Osteoblast (primary cell): ENCODE measurements at places on chromosomes 7 and 10. TPM values are rescaled to one million over a fixed set of nuclear protein-coding genes. Genes with fewer than 3 reads are reported as not detected.
A peak's percentile ranks its signal among the peaks of the same experiment; 100 is the strongest.

The AKR1E2 gene
- total RNA-seq = 15.6 and 17.7 TPM in 2 replicates

DNA sequence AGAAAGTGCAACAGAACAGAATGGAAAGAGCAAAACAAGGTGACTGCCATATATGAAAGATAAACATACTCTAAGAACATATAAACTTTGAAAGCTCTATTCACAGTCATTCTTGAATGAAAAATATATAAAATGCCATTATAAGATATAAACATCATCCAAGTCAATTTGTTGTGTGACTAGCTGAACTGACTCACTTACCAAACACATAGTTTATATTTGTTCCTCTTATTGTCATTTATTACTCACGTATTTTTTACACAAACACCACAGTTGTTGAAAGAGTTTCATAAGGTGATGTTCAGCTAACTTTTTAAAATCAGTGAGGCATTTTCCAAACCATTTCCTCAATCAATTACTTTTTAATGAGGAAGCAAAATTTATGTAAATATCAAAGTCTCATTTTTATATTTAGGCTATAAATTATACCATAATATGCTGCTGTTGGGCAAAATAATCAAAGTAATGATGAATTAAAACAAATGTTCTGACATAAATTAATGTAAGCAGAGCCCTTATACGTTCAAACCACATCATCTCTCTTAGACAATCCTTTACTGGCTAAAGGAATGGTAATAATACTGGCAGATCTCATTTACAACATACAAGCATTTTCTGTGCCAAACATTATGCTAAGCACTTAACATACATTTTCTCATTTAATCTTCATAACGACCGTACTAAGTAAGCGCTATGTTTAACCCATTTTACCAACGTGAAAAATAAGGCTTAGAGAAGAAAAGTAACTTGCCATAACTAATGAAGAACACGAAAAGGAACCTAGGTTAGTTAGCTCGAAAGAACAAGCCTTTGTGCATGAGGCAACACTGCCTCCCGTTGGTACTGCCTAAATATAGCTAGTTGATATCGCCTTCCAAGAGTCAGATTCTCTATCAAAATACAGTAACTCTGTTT, 7.3 kb downstream of the LRRN3 start:
- no peak for DNase-seq

DNA sequence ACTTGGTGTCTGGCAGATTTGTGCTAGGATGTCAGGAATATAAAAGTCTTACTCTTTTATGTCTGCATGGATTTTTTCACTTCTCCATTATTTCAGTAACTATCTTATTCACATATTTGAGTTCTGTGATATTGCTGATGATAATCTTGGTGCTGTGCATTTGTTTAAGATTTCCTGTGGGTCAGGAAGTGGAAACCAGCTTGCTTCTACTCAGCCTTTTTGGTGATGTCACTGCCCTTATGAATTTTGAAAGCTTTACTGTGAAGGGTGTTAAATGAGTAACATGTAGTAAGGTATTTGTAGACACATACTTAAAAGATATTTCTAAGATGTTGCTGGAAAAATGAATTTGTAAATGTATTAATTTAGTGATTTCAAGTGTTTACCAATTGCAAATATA, 69.5 kb upstream of the VOPP1 start:
- DNase-seq = no peak

GRCh38 chr10:114839901-114840300, 18.3 kb downstream of the FHIP2A start:
- DNase-seq = no peak

The PAPOLB gene
- total RNA-seq = under 0.01 and 0.36 TPM in 2 replicates

- peak; percentile 78 for DNase-seq
Observed at GRCh38 chr10:22433875-22434274, 88.6 kb downstream of the SPAG6 start.

GRCh38 chr10:27041196-27041595, 59.1 kb downstream of the ANKRD26 start:
- no peak for DNase-seq

GRCh38 chr10:113585949-113586348, 33.1 kb downstream of the HABP2 start:
- no peak for DNase-seq

DNA sequence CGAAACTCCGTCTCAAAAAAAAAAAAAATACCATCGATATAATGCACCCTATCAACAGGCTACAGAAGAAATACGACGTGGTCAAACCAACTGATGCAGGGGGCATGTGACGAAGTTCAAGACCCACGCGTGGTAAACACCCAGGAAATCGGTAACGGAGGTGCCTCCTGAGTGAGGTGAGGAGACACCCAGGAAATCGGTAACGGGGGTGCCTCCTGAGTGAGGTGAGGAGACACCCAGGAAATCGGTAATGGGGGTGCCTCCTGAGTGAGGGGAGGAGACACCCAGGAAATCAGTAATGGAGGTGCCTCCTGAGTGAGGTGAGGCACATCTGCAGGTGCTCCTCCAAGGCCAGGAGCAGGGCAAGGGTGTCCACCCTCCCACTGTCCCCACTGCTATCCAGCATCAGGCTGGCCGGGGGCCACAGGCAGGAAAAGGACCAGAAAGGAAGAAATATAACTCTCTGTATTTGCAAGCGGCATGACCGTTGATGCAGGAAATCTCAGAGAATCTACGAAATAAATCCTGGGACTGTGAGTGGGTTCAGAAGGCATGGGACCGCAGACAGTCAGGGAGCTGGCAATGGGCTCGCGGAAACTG, 10.7 kb upstream of the GPR146 start:
- DNase-seq = no peak

GRCh38 chr10:88064608-88065382, 201.4 kb downstream of the PTEN start:
- no peak for DNase-seq

- DNase-seq = peak; percentile 98
Observed at GRCh38 chr10:119441151-119441821, 101.2 kb downstream of the RGS10 start.

The FGL2 gene
- total RNA-seq = under 0.01 TPM in 2 replicates

DNA sequence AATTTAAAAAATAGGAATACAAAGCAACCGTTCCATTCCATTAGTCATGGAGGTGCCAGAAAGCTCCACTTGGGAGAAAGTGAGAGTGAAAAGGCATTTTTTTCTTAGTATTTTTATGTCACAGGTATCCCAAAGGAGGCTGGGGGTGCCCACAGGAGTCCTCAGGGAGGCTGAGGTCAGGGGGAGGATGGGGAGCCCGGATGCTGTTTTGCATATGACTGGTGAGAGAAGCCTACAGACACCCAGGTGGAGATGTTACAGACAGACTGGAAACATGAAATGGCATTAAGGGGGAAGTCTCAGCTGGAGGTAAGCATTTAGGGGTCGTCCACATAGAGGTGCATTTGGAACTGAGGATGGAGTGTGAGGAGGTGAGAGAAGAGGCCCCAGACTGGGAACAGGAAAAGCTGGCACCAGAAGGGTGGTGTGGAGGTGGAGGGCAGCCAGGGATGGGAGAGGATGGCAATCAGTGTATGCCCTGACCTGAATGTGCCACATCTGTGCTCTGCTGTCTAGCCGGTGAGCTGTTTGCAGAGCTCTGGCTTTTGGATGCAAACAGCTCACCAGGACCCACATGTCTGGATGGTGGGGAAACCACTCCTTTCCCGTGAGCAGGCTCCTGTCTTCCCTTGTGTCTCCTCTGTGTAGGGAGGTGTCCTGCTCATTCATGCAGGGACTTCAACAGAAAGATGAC, 101.1 kb downstream of the RAMP3 start:
- DNase-seq = peak; percentile 69

DNA sequence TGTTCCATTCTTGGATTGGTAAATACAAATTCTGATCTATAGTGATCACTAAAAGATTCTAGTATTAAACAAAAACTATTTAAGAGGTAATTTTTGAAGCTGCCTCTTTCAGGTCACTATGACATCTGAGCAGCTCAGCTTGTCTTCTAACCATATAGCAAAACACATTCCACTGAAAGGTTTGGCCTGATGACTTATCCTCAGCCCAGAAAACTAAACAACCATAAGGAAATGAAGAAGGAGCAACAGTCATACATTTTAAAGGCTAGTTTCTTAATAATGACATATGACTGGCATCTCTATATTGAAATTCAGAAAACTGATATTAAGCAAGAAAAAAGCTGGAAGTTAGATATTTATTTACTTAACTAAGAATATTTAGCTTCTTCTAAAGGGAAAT, 24.6 kb downstream of the NT5C2 start:
- DNase-seq = peak; percentile 79

DNA sequence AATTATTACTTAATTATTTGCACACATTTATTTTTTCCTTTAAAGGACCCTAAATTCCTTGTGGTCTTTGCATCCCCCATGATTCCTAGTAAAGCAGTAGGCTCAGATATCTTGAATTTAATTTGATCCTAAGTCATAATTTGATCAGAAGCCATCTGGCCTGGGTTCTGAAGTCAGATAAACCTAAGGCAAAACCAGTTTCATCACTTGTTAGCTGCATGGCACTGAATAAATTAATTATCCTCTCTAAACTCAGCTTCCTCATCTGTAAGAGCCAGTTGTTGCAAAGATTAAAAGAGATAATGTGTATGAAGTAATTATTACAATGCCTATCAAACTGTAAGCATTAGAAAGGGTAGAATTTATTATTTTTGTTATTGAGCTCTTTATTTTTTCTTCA, 293.1 kb downstream of the GRM8 start:
- DNase-seq = no peak

DNA sequence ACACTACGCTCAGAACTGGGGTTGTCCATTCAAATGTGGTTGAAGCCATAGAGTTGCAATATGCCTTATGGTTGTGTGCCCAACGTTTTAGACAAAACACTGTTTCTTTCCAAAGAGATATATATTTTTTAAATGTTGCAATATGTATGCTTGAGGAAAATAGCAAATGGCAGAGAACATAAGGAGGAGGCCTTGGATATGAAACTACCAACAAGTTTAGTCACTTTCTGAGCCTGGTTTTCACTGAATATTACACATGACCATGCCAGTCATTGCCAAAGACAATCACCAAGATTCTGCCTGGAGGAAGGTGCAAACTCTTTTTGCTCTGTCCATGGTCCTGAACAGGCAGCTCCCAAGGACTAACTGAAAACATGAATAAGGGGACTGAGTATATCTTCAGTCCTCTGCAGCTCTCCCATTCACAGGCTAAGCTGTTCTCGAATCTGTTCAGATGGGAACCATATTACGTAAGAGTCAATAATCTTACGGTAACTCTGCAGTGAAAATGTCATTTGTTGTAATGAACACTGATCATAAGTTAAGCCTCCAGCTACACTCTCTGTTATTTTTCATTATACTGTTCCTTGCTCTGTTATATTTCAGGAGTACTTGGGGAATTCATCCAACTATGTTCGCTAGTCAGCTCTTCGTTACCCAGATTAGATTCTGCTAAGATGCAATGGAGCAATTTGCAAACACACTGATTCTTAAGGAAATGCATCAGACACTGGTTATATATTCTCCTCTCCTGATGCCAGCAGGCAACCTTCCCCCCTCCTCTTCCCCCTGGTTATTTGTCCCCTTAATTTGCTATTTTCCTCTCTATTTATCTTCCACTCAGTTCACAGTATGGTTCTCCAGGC, 90.7 kb upstream of the C1QL3 start:
- DNase-seq = no peak

The DMBT1 gene
- total RNA-seq = under 0.01 and 0.29 TPM in 2 replicates

DNA sequence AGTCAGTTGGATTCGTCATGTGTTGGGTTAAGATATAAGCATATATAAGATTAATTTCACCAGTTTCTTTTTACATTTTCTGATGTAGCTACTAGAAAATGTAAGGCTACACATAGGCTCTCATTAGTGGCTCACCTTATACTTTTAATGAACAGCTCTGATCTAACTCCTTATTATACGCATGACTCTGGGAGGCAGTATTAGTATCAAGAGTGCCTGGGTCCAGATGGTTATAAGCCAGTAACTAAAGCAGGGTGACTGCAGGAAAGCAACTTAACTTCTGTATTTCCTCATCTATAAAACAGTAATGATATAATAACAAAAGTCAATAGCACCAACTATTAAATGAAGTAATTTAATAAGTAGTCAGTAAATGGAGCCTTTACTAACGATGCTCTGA, 1.4 kb upstream of the ELMO1 start:
- no peak for DNase-seq

- DNase-seq = peak; percentile 72
Observed at GRCh38 chr10:129532838-129533237, 65.8 kb downstream of the MGMT start.

The DOCK1 gene
- 80.3 and 106 TPM in 2 replicates for total RNA-seq

The CYP2C19 gene
- not detected in 2 replicates for total RNA-seq
